Stromal cell of bone marrow (primary cell): ENCODE measurements at places on chromosomes 2 and 18.

GRCh38 chr2:120326066-120326465 is 19.9 kb upstream of the INHBB start:
- no peak for DNase-seq

DNA sequence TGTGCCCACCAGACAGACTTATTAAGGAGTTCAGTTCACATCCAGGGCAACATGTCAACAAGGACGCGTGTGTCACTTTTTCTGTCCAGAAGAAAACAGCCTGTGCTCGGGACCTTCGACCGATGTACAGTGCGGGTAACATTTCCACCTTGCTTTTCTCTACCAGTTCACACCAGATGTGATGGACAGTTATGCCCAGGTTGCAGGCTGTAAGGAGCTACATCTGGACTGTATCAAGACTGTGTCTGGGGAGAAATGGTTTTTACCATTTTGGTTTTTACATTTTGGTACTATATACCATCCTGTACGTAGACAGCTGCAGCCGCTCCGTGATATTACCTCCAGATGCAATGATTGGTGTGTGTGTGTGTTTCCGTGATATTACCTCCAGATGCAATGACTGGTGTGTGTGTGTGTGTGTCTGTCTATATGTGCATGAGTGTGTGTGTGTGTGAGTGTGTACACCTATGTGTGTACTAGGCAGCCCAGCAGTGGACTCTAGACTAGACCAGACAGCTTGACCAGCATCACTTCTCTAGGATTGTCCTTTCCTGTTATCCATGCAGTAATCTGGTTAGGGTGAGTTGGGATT is 118.0 kb downstream of the COL6A3 start:
- DNase-seq: no peak

- DNase-seq: no peak
Observed at GRCh38 chr18:74609535-74609934, 11.9 kb downstream of the ZNF407 start.

- DNase-seq: no peak
Observed at GRCh38 chr2:185338104-185338503, 400.5 kb upstream of the FSIP2 start.

- DNase-seq: no peak
Observed at GRCh38 chr2:63522950-63523349, 65.3 kb downstream of the WDPCP start.

DNA sequence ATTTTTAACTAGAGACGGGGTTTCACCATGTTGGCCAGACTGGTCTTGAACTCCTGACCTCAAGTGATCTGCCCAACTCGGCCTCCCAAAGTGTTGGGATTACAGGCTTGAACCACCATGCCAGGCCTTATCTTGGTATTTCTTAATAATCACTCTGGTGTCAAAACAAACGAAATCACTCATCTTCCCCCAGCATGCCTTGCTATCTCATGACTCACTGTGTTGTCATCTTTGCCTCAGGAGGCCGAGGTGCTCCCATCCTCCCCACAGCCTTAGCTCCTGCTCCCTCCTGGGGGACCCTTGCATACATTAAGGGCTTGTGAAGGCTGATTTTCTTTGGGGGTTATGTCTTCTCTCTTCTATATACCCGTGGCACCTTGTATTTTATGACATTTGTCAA is 250.1 kb upstream of the DPP10 start:
- no peak for DNase-seq

DNA sequence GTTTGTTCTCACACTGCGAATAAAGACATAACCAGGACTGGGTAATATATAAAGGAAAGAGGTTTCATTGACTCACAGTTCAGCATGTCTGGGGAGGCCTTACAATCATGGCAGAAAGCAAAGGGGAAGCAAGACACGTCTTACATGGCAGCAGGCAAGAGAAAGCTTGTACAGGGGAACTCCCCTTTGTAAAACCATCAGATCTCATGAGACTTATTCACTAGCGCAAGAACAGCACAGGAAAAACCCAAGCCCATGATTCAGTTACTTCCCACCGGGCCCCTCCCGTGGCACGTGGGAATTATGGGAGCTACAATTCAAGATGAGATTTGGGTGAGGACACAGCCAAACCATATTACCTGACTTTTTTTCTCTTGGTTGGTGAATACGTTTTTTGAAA is 51.3 kb downstream of the TMEM247 start:
- DNase-seq: no peak

GRCh38 chr2:21800356-21800755 is 676.6 kb downstream of the TDRD15 start:
- DNase-seq: no peak

DNA sequence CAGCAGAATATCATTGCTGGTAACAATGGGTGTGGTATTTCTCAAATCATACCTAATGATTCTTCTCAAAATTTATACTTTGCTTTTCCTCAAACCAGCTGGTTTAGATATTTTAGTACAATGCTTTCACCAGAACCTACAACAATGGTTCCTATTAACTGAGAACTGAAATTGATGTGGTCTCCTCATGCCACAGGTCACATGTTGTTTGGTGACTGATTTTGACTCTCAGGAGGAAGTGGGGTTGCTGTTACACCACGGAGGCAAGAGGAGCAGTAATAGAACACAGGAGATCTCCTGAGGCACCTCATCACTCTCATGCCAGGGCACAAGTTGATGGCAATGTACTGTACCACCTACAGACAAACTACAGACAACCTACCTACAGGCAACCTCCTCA is 3.0 kb upstream of the CEP68 start:
- DNase-seq: no peak

- no peak for DNase-seq
Observed at GRCh38 chr2:74944987-74945787, 13.3 kb upstream of the POLE4 start.

DNA sequence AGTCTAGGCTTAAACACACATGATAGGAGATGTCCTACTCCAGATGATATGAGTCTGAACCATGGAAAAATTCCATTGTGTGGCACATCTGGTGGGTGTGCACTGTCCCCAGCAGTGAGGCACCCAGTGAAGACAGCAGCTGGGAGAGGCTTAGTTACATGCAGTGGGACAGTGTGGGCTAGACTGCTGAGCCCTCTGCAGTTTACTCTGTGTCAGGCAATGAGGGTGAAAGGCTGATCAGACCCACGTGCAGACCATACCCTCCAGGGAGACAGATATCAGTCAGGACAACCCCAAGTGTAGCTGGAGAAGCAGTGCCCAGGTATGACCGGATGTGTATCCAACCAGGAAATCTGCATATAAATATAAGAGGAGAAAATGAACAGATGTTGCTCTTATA is 13.4 kb downstream of the IL37 start:
- no peak for DNase-seq

DNA sequence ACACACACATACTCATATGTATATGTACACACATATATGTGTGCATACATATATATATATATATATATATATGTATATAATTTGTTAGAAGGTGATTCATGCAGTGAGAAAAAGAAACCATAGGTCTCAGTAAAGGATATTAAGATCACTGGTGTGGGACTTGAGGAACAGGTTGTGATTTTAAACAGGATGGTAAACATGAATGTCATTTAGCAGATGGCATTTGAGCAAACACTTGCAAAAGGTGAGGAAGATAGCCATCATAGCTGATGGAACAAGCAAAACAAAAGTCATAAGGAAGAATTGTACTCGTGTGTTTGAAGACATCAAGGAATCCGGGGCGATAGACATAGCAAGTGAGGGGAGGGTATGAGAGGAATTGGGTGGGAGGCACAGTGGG is 784.5 kb downstream of the TSN start:
- no peak for DNase-seq

GRCh38 chr2:173028671-173029070 is 47.0 kb upstream of the MAP3K20 start:
- no peak for DNase-seq

- no peak for DNase-seq
Observed at GRCh38 chr18:79625195-79625923, 54.2 kb upstream of the CTDP1 start.

GRCh38 chr2:62939735-62940491 is 110.7 kb upstream of the OTX1 start:
- peak; percentile 85 for DNase-seq

GRCh38 chr2:172231508-172231907 is 128.8 kb upstream of the DLX2 start:
- no peak for DNase-seq

GRCh38 chr2:33496150-33496549 is 19.7 kb downstream of the RASGRP3 start:
- DNase-seq: no peak

- DNase-seq: peak; percentile 61
Observed at GRCh38 chr2:30679426-30680088, 127.7 kb downstream of the CAPN13 start.

- no peak for DNase-seq
Observed at GRCh38 chr18:49038423-49038822, 87.7 kb upstream of the SMAD7 start.

DNA sequence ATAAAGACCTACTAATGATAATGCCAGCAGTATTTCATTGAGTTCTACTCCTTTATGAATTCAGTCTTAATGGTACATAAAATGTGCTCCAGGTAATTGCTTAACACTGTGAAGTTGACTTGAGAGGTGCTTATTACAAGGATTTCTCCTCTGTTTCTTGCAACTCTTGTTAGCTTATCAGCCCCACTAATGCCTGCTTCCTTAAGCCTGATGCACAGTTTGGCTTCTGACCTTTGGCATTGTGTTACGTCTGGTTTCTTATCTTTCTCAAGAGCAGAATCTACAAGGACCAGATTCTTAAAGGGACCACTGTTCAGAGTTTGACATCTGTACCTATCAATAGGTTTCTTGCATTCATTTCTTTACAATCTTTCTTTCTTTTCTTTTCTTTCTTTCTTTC is 223.9 kb upstream of the CWC22 start:
- DNase-seq: no peak

DNA sequence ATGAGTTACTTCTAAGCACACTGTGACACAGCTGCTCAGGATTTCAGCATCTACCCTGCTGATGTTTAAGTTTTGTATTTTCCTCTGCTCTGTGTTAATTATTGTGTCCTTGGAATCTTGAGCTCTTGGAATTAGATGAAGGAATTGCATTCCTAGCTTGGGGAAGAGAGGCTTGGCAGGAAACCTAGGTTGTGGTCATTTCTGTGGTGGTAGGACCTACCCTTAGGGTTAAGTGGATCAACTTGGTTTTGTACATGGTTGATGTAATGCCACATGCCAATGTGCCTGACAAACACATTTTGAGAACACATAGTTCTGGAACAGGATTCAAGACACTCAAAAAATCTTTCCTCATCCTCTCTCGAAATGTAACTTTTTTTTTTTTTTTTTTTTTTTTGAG is 264.5 kb upstream of the MEX3C start:
- DNase-seq: no peak

- no peak for DNase-seq
Observed at GRCh38 chr2:229409751-229410181, 138.7 kb upstream of the PID1 start.

- DNase-seq: no peak
Observed at GRCh38 chr2:164203131-164203530, 418.2 kb downstream of the GRB14 start.

GRCh38 chr18:51498085-51498855 is 300.8 kb upstream of the MEX3C start:
- no peak for DNase-seq

GRCh38 chr18:35983147-35983546 is 10.7 kb downstream of the RMP24 start:
- DNase-seq: no peak

GRCh38 chr2:44602446-44602845 is 240.7 kb downstream of the CAMKMT start:
- no peak for DNase-seq

DNA sequence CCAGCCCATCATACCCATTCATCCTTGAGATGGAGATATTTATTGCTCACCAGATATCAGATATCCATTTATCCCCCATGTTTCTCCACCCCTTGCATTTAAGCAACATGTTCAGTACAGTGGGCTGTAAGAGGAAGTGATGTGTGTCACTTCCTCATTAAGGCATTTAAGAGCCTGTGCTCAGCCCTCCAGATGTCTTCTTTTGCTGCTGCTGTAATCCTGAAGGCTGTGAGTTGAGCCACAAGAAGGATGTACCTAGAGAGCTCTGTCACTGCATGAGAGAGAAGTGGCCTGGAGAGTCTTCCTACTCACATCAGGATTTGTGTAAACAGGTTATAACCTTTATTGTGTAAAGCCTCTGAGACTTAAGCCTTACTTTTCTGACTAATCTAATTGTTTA is 151.8 kb upstream of the UNC80 start:
- DNase-seq: no peak

DNA sequence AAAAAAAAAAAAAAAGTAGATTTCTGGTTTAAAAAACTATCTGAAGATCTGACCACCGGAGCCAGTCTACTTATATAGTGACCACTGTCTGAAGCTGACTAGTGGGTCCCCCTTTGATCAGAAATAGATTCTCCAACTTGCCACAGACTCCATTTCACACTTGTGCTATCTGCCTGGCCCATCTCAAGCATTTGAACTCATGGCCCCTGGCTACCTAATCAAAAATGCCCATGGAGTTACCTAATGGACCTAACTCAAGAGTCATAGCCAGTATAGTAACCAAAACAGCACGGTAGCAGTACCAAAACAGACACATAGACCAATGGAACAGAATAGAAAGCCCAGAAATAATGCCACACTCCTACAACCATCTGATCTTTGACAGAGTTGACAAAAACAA is 17.0 kb upstream of the ATL2 start:
- no peak for DNase-seq

- DNase-seq: no peak
Observed at GRCh38 chr2:48272199-48272598, 257.8 kb upstream of the STON1 start.

DNA sequence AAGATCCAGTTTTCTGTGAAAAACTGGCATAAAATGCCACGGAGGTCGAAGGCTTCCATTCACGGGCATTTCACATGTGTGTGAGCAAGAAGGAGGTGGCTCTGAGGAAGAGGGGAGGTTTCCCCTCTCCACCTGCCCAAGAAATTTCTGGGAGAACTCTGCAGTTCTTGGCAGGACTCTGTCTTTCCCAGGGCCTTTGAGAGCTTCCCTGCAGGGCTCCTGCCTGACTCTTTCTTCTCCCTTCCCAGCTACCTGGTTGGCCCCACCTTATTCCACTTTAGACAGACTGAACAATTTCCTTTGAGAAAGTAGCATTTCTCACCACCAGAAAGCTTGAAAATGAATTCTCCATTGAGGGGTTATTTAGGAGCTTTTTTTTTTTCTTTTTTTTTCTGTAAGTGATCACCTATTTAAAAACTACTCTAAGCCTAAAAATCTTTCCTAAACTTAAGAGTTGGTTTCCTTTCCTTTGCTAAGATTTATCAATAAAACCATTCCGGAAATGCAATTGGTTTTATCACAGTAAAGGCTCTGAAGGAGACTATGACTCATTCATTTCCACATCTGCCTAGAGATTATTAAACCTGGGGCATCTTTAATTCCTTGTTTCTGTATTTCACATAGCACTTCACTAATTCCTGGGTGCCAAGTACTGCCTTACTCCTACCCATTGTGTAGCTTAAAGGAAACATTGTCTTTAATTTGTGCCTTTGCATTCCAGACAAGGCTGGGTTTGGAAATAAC is 59.3 kb downstream of the UNC80 start:
- no peak for DNase-seq

GRCh38 chr2:241726459-241726858 is 8.0 kb upstream of the D2HGDH start:
- no peak for DNase-seq
